ENCODE measurements at places on chromosomes 5 and 9.

- no peak for DNase-seq
Measured at GRCh38 chr5:171528865-171529614, 109.6 kb downstream of the FGF18 start.

DNA sequence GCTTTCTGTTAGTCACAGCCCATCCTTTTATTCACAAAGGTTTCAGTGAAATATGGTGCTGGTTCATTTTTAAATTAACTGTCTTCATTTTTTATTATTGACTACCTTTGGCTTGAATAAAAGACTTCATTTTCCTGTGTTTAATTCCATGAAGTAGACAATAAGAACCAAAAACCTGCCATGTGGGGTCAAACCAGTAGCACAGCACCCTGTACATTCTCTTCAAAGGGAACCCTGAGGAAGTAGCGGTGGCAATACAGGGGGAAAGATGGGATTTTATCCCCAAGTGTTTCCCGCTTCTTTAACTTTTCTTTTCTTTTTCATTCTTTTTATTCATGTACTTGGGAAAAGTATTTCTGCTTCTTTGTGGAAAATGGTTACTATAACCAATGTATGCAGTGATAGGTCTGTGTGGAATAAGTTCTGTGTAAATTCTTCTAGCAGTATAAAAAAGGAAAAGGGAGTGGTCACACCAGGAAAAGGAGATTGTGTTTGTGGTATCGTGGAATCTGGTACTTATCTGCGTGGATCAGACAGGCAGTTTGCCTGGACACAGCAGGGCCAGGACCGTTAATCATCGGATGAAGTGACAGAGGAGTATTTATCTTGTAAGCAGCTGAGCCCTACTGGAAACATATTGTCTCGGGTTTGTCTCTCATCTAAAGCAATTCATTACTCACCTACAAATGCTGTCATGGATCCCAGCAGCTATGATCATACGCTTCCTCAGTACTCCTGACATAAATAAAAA, 94.2 kb downstream of the PPIC start:
- no peak for DNase-seq

- no peak for DNase-seq
Measured at GRCh38 chr5:133687212-133688061, 75.1 kb upstream of the FSTL4 start.

- DNase-seq = no peak
Measured at GRCh38 chr9:95031711-95032461, 285.6 kb downstream of the FANCC start.

GRCh38 chr9:81598811-81599210, 90.5 kb downstream of the TLE1 start:
- DNase-seq = no peak

DNA sequence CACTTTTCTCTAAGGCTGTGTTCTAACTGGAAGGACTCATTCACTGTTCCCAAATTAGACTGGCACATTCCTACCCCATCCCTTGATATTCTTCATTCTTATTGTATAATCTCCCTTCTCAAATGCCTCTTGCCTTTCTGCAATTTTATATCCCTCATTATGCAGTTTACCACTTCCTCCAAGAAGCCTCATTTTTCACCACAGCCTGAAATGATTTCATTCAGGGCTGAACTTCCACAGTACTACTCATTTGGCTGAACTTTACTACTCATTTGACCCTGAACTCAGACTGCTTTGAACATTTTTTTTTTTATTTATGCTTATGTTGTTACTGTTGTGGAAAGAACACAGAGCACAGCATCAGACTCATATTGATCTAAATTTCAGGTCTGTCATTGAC, 32.7 kb downstream of the GRIA1 start:
- DNase-seq = no peak

- no peak for DNase-seq
Measured at GRCh38 chr9:20526500-20527319, 95.6 kb downstream of the MLLT3 start.

DNA sequence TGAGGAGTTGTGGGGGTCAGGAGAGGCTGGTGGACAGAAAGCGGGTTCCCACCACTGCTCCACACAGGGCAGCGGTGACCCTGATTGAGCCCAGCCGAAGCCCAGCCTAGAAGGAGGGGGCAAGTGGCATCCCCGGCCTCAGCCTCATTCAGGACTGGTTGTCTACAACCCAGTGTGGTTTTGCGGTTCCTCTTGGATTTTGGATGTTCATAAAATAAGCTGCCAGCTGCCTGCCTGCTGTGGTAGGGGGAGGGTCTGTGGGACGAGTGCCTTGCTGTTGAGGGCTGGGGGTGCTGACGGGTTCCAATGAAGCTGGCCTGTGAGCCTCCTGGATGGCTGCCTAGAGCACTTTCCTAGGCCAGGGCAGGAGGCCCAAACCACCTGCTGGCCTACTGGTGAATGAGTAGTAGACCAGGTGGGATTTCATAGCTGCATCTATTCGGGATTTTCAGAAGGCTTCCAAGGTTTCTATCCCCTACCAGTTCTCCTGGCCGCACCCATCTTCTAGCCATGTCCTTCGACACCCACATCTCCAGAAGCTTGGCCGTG, 102.4 kb downstream of the NDFIP1 start:
- DNase-seq = no peak

DNA sequence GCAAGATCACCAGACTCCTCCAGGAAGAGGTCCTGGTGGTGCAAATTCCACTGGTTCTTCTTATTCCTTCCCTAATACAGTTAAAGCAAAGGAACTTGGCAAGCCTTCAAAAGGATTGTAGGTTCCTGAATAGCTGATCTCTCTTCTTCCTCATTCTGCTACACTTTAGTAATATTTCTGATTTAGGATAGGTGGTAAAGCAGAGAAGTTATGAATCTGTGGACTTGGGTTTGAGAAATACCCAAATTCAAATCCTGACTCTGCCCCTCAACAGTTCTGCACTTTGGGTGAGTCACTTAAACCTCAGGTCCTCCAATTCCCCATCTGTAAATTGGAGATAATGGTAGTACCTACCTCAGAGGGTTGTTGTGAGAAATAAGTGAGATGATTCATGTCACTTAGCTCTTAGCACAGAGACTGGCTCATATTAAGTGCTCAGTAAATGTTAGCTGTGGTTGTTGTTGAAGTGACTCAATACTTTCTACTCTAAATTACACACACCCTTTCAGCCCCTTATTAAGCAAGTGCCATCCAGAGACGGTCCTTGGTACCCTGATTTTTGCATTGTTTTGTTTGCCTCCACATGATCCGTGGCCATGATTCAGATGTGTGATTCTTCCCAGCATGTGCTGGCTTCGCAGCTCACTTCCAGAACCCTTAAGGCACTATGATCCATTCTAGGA, 5.2 kb downstream of the SH3RF2 start:
- DNase-seq = no peak

DNA sequence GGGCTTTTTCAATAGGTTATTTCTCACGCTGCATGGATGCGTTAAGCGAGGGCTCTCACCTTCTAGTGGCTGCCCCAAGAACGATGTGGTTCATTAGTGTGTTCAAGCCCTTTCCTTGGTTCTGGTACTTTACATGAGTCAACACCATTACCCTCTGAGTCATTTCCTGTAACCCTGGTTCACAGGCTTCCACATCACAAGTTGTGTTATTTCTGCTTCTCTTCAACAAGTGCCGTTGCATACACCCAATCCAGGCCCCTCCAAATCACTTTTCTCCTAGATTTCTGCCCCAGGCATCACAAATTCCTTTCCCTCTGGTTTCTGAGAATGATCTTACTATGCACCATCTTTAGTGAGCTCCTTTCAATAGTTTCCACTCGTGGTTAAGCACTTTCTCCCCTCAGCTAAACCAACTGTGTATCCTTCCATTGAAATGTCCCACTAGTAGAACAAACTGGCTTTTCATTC, 69.5 kb upstream of the RAD23B start:
- DNase-seq = no peak

GRCh38 chr5:94691949-94692348, 73.5 kb downstream of the SLF1 start:
- DNase-seq = no peak

GRCh38 chr9:95090023-95090791, 227.3 kb downstream of the FANCC start:
- no peak for DNase-seq

DNA sequence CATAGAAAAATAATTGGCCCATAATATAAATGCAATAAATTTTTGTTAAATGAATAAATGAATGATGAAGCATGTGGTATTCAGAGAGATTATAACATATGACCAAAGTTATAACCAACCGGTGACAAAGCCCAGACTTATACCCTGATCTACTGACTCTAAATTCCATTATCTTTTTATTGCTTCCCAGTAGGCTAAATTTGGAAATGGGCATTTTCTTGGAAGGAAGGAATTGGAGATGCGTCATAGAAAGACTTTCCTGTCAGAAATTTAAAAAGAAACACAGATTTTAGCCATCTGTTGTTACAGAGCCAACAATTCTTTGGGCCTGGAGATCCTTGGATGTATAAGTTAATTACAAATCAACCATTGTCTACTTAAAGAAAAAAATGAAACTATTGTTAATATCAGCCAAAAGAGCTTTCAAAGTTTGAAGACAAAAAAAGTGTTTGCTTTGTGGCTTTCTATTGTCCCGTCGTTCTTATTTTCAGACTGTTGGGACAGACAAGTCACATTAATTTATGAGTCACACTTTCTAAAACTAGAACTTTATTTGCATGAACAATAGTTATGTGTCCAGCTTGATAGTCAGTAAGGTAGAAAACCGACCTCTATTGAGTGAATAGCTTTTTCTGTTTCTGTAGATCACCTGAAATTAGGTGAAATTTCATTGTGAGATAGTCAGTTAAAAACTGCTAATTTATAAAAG, 428.7 kb downstream of the GABRG2 start:
- DNase-seq = no peak

DNA sequence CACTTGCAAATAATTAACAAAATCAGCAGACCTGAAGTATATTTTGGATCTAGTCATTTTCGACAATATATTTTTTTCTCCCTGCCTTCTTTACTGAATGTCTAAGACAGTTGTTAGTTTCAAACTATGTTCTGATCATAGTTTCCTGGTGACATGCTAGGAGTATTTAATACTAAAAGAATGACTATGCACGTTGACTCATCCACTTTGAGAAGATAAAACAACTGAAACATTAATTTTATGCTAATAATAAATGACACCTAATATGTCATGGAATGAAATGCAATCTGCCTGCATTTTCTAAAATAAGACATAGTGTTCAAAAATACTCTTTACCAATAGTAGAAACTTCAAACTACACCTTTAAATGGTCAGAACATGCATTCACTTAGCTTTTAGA, 2123.7 kb upstream of the C9orf72 start:
- no peak for DNase-seq

GRCh38 chr5:121199216-121199999, 652.3 kb upstream of the FTMT start:
- no peak for DNase-seq

- no peak for DNase-seq
Measured at GRCh38 chr9:104784098-104784497, 20.2 kb downstream of the NIPSNAP3B start.

DNA sequence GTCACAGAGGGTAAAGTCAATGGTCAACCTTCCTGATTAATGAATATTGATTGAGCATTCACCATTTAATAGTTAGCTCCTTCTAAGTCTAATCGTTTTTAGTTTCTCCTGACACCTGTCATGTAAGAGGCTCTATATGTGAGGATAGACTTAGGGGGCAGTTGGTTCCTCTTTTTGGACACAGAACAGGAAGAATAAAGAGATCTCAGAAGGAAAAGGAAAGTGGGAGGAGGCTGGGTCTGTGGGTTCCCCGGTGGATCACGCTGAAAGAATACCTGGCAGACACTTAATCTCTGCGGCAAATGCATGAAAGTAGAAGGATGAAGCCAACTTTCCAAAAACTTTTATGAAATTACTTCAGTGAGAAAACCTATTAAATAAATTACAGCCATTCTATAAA, 98.4 kb downstream of the PDE4D start:
- no peak for DNase-seq

DNA sequence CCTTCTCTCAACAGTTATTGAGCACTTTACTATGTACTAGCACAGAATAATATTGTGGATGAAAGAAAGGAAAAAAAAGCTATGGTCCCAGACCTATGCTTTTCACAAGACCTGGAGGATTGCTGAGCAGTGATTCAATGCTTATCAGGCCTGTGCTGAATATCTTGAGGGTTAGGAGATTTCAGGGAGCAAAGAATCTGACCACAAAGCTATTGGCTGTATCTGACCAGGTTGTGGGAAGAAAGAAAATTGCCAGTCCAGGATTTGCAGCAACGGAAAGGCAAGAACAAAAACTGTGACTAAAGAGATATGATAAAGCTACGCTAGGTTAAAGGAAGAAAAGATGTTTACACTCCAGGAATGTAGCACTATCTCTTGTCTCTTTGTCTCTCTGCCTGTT, 14.9 kb upstream of the MACIR start:
- DNase-seq = no peak

GRCh38 chr5:101271945-101272344, 368.9 kb upstream of the ST8SIA4 start:
- no peak for DNase-seq

DNA sequence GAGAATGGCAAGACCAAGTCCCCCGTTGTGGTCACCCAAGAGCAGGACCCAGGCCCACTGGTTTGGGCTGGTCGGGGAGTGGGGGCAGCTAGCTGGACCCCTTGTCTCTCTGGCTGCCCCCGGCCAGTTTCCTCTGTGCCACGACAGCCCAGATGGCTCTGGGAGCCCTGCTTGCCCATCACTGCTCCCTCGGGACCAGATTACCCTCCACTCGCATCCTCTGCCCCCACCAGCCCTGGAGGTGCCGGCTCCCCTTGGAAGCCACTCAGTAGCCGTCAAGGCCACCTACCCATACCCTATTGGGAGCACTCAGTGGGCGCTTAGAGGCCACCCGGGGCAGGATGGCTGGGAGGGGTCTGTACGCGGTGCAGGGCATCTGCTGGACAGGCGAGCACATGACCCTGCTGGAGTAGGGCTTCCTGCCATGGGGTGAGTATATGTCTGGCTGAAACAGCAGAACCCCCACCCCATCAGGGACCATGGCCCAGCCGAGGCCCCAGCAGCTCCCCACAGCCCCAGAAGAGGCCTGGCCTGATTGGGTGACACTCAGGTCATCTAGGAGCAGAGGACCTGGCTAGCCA, 70.0 kb downstream of the ZNF354C start:
- no peak for DNase-seq

DNA sequence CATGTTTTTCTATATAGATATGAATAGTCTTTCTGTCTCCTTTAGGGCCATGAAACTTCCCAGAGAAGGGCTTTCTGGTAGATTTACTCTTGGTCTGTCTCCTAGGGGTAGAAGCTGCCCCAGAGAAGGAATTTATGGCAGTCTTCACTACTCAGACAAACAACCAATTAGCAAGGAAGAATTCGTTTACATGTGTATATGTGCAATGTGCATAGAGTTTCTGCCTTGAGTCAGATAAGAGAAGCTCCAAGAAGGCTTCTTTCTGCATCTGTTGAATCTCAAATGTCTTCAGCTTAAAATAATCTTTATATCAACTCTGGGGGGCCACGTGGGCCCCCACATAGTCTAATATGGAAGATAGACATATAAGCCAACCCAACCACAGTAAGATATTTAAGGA, 7.6 kb upstream of the CLINT1 start:
- DNase-seq = no peak

GRCh38 chr5:124289130-124289529, 457.3 kb downstream of the ZNF608 start:
- no peak for DNase-seq

All from HuH-7.5 (cell line).